Activated CD4-positive, alpha-beta T cell treated with anti-CD3 and anti-CD28 coated beads for 24 hours (primary cell): ENCODE measurements at places on chromosomes 2 and 18.

- no peak for DNase-seq
Measured at GRCh38 chr18:45522371-45522770, 92.9 kb upstream of the SLC14A2 start.

DNA sequence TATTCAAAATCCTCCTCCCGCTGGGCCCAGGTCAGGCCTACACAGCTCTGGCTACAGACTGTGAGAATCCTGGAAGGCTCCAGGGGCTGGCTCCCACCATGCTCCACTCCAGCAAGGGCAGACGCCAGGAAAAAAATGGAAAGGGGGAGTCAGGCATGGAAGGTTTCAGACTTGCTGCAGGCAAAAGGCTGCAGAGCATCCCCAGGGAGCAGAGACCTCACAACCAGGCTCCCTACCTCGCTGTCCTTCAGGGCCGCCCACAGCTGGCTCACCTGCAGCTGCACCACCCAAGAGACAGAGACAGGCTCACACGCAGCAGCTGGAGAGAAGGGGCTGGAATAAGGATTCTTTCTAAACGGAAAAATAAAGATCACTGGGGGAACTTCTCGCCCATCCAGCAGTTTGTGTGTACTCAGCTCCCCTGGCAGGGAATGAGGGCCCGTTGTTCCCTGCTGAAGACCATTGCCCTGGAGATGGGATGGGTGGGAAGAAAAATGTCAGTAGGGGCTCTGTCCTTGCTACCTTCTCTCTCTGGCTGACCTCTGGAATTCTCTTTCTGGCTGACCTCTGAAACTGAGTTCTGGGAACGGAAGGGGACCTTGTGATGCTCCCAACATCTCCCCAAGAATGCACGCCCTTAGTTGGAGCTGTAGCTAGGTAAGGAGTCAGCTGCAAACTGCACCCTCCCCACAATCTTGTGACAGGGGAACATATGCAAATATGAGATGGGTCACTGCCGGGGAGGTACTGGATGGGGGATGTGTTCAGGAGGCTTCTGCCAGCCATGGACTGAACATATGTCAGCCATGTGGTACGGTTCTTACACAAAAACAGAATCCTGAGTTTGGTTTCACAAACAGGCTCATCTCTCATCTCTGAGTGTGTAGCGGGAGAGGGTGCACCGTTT is 34.5 kb downstream of the BCL2 start:
- no peak for DNase-seq

- no peak for DNase-seq
Measured at GRCh38 chr2:212892193-212892592, 259.2 kb downstream of the IKZF2 start.

GRCh38 chr18:3044931-3045698 is 32.2 kb upstream of the LPIN2 start:
- no peak for DNase-seq

DNA sequence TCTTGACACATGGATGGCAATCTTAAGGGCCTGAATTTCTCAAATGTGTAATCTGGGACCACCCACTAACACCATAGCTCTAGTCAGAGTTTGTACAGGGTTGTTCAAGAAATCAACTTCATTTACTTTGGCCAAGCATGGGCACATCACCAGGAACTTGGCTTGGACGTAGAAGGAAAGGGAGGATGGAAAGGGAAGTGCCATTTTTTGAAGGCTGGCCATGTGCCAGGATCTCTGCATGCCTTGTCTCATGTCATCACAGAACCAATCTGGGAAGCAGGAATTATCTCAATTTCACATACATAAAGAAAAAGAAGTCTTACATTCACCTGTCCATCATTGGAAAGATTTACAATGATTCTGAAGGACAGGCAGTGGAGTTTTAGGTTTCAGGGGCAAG is 128.1 kb downstream of the ANTXR1 start:
- DNase-seq: no peak

DNA sequence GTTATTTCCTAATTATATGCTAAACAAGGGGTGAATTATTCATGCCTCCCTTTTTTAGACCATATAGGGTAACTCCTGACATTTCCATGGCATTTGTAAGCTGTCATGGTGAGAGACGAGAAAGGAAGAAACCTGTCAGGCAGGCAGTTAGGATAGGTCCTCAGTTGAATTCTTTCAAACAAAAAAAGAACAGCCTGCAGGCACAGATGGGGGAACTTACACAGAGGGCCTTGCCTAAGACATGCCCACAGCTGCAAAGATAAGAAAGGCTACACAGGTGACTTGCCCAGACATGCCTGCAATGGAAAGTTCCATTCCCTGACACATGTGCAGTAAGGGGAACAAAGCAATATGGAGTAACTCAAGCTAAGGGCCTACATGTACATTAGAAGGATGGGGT is 128.1 kb downstream of the TMEM163 start:
- no peak for DNase-seq

DNA sequence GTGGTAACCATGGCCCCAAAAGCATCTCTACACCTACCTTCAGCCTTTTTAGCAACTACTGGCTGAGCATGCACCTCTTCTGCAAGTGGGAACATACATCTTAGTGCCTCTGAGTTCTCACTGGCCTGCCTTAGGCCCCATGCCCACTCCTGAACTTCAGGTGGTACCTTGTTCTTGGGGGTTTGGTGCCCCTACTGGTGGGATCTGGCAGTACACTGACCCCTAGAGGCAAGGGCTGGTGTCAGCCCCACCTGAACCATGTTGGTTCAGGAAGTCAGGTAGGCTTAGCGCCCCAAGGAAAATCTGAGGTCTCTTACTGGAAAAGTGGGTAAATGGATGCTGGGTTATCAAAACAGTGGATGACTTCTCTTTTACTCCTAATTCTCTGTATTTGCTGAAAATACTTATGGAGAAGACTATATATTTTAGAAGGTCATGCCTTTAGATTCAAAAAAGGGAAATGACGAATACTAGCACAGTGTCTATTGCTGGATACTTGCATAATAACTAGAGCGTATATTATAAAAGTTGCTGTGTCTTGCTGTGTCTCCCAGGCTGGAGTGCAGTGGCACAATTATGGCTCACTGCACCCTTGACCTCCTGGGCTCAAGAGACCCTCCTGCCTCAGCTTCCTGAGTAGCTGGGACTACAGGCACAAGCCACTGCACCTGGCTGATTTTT is 84.6 kb downstream of the RAB31 start:
- no peak for DNase-seq

GRCh38 chr2:239388236-239389151 is 12.3 kb downstream of the HDAC4 start:
- DNase-seq: no peak

DNA sequence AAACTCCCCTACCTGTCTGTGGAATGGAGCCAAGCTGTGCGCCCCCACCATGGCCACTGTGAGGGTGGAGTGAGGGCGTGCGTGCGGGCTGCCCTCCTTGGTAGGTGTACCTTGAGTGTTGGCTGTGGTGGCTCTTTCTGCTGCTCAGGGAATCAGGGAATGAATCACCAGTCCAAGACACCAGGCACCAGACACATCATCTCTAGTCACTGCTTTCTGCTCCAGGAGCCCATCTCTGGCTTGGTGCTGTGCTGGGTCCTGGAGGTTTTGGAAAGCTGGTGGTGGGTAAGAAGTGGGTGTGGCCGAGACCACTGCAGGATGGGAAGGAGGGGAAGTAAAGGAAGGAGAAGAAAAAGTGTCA is 209.9 kb downstream of the SEPTIN10 start:
- DNase-seq: no peak

DNA sequence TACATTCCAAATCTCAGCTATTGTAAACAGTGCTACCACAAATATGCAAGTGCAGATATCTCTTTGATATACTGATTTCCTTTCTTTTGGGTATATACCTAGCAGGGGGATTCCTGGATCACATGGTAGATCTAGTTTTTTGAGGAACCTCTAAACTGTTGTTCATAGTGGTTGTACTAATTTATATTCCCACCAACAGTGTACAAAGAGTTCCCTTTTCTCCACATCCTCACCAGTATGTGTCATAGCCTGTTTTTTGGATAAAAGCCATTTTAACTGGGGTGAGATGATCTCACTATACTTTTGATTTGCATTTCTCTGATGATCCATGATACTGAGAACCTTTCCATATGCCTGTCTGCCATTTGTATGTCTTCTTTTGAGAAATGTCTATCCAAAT is 6.3 kb upstream of the CCNT2 start:
- DNase-seq: no peak

DNA sequence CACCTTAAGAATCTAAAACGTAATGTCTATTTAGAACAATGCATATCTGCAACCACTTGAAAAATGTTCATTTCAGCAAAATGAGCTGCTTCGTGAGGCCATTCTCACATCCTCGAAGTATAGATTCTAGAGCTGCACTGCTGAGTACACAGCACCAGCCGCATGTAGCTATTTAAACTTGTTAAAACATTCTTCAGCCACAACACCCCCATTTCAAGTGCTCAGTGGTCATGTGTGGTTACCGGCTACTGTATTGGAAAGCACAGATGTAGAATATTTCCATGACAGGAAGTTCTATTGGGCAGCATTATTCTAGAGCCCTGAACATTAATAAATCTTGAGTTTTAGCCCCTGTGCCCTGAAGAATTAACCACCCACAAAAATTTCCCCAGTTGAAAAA is 35.0 kb downstream of the SUMO1 start:
- DNase-seq: no peak

DNA sequence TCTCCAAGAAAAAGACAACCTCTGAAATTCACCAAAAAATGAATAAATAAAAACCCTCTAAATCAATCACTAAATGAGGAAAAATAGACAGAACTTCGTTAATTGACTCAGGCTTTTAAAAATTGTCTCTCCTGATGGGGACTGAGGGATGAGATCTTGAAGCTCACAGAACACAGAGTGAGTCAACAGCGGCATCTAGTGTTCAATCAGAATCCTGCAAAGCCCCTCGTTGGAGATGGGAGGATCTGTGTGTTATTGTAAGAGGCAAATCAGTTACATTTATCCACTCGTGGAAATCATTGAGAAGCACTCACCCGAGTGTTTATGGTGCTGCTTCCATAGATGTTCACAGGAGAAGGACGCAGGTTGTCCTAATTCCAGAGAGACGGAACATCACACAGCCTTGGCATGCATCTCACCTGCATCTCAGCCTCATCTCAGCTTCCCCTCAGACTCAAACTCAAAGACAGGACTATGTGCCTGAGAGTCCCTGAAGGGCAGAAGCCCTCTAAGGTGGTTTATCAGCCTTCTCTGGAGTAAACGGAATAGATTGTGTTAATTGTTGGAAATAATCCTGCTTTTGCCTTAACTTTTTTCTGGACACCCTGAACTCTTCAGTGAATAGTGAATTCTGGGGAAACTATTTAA is 82.0 kb downstream of the MREG start:
- DNase-seq: peak; percentile 24

DNA sequence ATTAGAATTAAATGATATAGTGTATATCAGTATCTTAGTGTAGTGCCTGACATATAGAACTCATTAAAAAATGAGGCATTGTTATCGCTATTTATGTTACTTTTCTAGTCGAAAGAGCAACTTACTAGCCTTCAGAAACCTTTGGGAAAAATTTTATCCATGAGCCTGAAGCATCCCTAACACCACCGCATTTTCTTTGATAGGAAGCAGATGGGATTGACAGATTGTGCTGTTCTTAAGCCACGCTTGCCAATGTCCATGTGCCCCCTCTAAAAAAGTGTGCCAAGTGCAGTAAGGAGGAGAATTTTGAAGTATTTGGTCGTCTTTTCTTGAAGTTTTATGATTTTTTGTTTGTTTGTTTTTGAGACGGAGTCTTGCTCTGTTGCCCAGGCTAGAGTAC is 29.1 kb downstream of the PPM1B start:
- DNase-seq: no peak

GRCh38 chr18:9095297-9096006 is 7.0 kb upstream of the NDUFV2 start:
- DNase-seq: peak; percentile 33

GRCh38 chr2:47002480-47003381 is 87.1 kb upstream of the MCFD2 start:
- no peak for DNase-seq

- DNase-seq: no peak
Measured at GRCh38 chr2:187826023-187826422, 271.8 kb upstream of the TFPI start.

DNA sequence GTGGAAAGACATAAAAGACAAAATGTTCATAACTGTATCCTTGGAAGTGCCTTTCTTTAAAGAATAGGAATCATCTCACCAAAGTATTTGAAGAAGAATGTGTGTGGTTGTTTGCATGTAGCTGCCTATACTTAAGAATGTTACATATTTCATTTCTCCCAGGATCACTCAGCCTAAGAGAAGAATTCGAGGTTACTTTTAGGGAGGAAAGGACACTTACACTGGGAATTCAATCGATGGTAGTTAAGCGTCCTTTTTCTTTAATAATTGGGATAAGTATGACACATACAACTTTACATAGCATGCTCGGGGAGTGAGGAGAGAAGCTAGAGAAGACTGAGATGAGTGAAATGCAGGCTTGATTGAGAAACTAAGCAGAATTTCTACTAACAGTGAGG is 22.0 kb upstream of the CYP1B1 start:
- DNase-seq: no peak

- no peak for DNase-seq
Measured at GRCh38 chr2:195146761-195147541, 510.1 kb upstream of the SLC39A10 start.

GRCh38 chr18:31596081-31596872 is 4.6 kb downstream of the TTR start:
- no peak for DNase-seq

GRCh38 chr2:110674620-110675555 is 3.0 kb downstream of the BUB1 start:
- no peak for DNase-seq

- no peak for DNase-seq
Measured at GRCh38 chr2:233768076-233768475, 8.0 kb downstream of the UGT1A1 start.

- no peak for DNase-seq
Measured at GRCh38 chr2:220437938-220438337, 810.5 kb downstream of the SLC4A3 start.

DNA sequence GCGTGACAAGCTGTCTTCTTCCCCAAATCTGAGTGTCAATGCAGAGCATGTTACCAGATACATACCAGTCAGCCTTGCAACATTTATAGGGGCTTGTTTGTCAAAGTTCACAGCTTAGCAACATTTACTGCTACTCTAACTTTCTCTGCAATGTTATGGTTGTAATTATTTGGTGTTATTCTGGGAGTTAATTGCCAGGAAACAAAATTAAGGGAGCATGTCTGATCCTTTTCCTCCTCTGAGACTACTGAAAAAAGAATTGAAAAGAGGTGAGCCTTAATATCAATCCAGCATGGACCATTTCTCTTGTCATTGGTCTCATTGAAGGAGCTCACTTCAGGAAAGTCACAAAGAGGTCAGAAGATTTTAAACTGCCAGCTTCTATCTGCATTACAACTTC is 465.6 kb upstream of the LINC00305 start:
- no peak for DNase-seq

DNA sequence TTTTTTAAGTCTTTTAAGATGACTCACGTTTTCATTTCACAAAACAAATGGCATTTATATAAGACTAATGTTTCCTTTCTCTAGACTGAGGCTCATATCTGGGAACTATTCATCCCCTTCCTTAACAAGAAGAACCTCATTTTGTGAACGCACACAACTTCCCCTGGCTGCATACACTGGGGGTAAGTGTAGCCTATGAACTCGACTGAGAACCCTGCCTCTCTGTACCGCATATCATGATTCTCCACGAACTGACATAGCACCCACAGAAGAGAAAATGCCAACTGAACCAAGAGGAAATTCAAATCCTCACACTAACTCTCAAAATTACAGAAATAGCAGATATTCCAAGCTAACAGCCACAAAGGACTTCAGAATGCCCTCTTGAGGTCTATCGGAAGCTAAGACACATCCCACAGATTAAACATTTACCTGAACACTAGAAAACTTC is 236.7 kb downstream of the TCF4 start:
- DNase-seq: no peak

- no peak for DNase-seq
Measured at GRCh38 chr2:233439191-233439590, 84.9 kb downstream of the DGKD start.

- DNase-seq: no peak
Measured at GRCh38 chr2:189444322-189444721, 3.0 kb downstream of the WDR75 start.
